BE2C (cell line): ENCODE measurements at places on chromosomes 3 and 15.
A peak's percentile ranks its signal among the peaks of the same experiment; 100 is the strongest.

- no peak for DNase-seq
Measured at GRCh38 chr3:27591312-27592210, 107.4 kb upstream of the SLC4A7 start.

- no peak for DNase-seq
Measured at GRCh38 chr3:165466856-165467255, 270.7 kb upstream of the SLITRK3 start.

DNA sequence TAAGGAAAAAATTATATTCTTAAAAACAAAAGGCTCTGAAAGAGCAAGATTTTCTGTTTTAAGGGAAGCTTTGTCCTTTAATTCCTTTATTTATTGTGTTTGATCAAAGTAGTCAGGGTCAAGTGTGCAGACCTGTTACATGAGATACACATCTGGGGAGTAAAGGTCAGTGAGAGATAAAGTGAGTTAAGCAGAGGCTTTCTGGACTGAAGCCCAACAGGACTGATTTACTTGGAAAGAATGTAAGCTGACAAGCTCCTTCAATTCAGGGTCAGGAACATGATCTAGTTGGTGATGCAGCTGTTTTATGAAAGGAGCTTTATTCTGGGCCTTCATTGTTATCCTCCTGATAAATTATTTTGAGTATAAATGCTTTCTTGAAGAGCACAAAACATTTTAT is 20.7 kb upstream of the OTOL1 start:
- DNase-seq: no peak

DNA sequence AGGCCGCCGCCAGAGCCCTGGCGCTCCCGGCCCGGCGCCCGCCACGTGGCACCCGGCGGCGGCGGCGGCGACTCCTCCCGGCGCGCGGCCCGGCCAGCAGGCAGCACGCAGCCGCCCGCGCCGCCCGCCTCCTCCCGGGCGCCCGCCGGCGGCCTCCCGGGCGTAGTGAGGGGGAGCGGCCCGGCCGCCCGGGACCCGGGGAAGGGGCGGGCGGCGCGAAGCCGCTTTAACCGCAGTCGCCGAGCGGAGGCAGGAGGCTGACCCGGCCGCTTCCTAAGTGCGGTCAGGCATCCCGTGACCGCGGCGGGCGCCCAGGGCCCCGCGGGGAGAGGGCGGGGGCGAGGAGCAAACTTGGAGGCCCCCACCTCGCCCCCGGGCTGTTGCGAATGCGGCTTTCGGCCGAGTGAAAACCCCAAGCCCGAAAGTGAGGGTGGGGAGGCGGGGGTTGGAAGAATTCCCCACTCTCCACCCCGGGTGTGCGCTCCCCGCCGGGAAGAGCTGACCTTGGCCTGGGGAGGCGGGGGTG is 1.7 kb upstream of the HES1 start:
- DNase-seq: peak; percentile 85

DNA sequence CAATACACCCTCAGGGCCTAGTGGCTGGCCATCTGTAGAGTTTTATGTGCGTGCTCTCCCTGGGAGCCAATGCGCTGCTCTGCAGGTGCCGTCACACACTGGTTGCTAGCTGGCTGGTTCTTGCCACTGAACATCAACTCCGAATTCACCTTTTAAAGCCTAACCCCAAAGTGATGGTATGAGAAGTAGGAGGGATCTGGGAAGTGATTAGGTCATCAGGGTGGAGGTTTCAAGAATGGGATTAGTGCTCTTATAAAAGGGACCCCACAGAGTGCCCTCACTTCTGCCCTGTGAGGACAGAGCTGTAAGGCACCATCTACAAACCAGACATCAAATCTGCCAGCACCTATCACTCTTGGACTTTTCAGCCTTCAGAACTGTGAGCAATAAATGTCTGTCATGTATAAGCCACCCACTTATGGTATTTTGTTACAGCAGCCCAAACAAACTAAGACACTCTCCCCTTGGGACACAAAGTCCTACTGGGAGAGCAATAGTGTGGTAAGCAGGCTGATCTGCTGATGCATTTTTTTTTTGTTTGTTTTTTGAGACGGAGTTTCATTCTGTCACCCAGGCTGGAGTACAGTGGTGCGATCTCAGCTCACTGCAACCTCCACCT is 20.3 kb downstream of the RGMA start:
- no peak for DNase-seq

- no peak for DNase-seq
Measured at GRCh38 chr3:7498715-7499114, 637.8 kb downstream of the GRM7 start.

DNA sequence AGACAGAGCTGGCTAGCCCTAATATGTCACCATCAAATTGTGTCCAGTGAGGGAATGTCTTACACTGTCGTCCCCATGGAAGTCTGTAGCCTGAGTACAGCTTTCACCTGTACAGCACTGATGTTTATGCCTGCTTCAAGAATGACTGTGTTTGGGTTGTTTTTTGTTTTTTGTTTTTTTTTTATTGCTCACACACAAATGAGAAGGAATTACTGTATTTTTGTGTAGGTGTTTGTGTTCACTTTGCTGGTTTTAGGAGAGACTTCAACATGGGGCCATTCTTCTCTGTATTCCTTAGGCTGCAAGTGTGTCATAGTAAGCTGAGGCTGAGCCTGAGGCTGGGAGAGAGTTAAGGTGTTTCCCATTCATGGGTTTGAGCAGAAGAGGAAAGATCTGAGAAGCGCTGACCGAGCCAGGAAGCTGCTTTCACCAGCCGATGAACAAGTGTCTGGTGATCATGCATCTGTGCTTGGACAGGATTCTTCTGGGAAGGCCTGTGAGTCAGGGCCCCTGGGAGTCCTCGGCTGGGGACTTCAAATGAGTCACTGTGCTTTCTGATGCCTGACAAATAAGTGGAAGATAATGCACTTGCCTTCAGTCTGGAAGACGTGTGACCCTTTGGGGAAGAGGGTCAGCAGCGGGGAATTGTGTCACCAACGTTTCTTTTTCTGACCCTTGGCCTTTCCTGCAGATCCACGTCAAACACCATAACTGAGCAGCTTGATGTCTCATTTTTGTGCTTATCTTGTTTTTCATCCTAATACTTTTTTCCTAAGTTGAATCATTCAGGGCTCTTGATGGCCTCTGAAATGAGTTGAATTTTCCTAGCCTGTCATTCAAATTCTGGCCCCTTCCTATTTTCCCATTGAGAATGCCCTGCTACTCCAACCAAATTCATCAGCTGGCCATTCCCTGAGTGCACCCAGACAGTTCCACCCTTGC is 36.7 kb upstream of the ZBTB38 start:
- peak; percentile 88 for DNase-seq

- no peak for DNase-seq
Measured at GRCh38 chr15:27671819-27672437, 427.2 kb downstream of the OCA2 start.

DNA sequence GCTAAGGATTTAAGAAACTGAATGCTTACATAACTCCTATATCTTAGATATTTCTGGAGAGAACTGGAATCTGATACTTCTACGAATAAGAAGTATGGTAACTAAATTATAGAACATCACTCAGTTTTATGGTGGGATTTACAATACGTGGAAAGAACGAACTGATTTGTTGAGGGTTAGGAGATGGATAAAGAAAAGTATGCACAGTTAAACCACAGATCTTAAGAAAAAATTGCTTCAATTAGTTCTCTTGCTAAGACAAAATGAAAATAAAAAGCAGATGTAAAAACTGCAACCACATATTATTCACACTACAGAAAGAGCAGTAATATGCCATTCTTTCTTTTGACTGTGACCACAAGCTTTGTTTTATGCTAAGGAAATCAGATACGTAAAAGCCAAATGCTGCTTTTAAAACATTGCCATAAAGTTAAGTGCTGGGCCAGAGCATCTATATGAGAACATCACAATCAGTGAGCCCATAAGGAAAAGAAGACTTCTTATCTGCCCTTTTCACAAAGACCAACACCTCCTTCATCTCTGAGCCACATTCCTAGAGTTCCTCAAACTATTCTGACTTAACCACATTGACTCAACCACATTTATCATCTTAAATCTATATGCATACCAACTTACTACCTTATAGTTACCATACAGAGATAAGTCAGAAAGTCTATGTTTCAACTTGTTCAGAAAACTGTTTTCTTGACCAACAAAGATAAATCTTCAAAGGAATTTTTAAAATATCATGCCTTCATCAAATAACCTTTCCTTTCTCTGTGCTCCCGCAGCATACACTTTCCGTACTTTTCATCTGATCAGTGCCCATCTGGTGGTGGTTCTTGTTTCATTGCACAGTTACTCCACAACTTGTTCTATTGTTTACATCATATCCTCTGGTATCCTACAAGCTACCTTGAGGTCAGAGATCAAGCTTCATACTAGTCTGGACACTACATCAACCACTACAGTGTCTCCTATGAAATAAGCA is 61.7 kb downstream of the FSIP1 start:
- no peak for DNase-seq

DNA sequence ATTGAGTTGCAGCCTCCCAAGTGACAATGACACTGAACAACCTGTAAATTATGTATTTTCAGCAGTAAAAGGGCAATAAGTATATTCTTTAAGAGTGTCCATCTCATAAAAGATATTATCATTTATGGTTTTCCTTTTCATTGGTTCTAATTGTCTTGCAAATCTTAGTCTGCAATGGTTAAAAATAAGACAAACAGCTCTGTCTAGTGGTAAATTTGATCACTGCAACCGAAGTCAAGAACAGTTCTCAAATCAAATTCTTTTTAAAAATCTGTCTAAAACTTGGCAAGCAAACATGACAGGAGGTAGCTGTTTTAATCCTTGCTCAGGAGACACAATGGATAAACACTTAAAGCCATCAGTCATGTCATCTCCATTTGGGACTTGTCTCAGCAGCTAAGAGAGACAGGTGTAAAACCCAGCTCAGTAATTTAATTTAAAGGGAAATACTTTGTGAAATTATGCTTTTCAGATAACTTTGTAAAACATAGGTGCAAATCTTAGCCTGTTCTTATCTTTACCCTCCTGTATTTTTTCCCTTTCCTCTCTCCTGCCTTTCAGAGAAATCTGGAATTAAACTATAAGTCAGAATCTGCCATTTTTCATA is 150.3 kb upstream of the ARHGEF26 start:
- no peak for DNase-seq

GRCh38 chr3:39127908-39128304 is 20.4 kb downstream of the TTC21A start:
- no peak for DNase-seq

DNA sequence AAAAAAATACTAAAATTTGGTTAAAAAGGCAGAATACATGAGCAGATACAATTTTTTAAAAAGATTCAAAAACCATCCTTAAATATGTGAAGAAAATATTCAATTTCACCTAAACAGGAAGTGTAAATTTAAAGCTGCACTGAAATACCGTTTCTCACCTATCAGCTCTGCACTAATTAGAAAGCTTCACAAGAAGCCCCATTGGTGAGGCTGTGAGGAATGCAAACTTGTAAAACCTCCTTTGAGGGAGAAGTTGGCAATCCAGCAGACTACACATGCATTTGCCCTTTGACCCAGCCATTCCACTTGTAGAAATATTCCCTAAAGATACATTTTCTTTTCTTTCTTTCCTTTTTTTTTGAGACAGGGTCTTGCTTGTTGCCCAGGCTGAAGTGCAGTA is 18.8 kb downstream of the BLM start:
- DNase-seq: no peak
